ENCODE measurements at places on chromosomes 5 and 9. TPM values are rescaled to one million over a fixed set of nuclear protein-coding genes. Genes with fewer than 3 reads are reported as not detected.

DNA sequence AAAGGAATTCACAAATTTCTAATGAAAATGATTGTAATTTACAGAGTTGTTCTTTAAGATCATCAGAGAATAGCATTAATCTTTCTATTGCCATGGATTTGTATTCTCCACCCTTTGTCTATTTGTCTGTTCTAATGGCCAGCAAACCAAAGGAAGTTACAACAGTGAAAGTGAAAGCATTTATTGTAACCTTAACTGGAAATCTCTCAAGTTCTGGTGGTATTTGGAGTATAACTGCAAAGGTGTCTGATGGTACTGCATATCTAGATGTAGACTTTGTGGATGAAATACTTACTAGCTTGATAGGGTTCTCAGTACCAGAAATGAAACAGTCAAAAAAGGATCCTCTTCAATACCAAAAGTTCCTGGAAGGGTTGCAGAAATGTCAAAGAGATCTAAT is 21.7 kb downstream of the RMI1 start:
- no peak overlapping the region for H3K4me3 ChIP-seq
- no peak for DNase-seq
- H3K27ac ChIP-seq, result no peak overlapping the region
- no peaks in the 10 kb centered on the region for H3K27me3 ChIP-seq
- H3K36me3 ChIP-seq, result peaks cover 19% of the 10 kb centered on the region

DNA sequence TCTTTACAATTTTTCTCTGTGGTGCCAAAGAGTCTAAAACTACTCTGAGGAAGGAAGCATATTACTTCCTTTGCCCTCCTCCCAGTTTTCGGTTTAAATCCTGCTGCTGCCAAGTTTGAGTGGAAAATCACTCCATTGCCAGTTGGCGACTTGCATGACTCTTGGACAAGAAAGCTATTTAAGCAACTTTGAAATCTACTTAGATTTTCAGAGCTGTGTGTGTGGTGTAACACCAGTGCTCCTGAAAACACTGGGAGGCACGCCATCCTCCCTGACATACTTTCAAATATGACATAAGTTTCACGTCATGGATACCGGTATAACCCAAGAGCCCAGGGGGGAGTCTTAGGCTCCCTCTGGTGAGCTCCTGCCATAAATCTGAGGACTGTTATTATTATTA is 83.5 kb upstream of the RIOK2 start:
- H3K27me3 ChIP-seq, result peaks cover 3% of the 10 kb centered on the region
- H3K36me3 ChIP-seq, result no peaks in the 10 kb centered on the region
- DNase-seq, result no peak
- H3K27ac ChIP-seq, result no peak overlapping the region

DNA sequence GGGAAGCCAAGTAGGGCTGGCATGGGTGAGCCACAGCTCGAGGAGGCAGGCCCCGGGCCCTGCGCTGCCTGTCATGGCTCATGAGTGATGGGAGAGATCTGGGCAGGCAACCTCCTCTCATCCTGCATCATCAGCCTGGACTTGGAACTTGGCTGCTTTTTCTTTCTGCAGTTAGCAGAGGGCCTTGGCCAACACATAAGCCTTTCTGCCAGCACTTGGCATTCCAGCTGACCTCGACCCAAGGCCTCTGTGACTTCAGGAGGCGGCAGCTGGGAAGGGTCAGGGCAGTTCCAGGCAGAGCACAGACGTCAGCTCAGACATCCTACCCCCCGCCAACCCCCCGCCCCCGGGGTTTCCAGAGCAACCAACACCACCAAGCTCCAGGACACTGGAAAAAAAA is 7.6 kb downstream of the S1PR3 start:
- H3K4me3 ChIP-seq, result no peak overlapping the region
- peaks cover 20% of the 10 kb centered on the region for H3K27me3 ChIP-seq
- DNase-seq, result no peak

The FBLL1 gene
- total RNA-seq, result not detected

- no peak for DNase-seq
- H3K27ac ChIP-seq, result no peak overlapping the region
- no peaks in the 10 kb centered on the region for H3K4me1 ChIP-seq
These were observed 305.7 kb downstream of the ACTL7B start for GRCh38 chr9:108550106-108550505.

The PDE6A gene
- total RNA-seq, result not detected
